Stimulated activated CD8-positive, alpha-beta memory T cell treated with anti-CD3 and anti-CD28 coated beads, Interleukin-15, amount 100 ng/mL, for 24 hours (primary cell): ENCODE measurements at places on chromosomes 2 and 18.

DNA sequence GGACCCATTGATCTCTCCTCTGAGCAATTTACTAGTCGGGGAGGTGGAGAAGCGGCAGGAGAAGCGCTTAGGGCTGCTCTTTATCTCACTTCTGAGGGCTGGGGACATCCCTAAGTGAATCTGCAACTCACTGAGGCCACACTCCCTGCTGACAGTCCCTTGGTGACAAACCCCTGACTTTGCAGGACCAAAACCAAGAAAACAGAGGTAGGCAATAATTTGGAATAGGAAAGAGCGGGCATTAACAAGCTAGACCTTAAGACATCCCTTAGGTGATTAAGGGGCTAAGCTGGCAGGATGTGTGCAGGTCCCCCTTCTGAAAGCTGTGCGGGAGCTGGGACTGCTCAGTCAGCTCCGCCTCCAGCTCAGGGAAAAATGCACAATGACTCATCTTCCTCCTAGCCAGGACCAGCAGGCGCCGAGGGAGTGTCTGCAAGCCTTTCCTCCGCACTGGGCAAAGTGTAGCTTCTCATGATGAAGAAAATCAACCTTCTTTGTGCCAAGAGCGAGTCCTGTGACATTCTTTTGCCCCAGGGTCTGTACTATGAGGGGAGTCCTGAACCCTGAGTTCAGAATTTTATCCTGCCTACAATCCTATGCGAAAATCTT, 63.3 kb downstream of the BOD1L2 start:
- no peak for DNase-seq

GRCh38 chr18:23066504-23067039, 68.7 kb upstream of the CABLES1 start:
- no peak for DNase-seq

- DNase-seq = no peak
Observed at GRCh38 chr2:39772086-39772811, 6.8 kb downstream of the THUMPD2 start.

DNA sequence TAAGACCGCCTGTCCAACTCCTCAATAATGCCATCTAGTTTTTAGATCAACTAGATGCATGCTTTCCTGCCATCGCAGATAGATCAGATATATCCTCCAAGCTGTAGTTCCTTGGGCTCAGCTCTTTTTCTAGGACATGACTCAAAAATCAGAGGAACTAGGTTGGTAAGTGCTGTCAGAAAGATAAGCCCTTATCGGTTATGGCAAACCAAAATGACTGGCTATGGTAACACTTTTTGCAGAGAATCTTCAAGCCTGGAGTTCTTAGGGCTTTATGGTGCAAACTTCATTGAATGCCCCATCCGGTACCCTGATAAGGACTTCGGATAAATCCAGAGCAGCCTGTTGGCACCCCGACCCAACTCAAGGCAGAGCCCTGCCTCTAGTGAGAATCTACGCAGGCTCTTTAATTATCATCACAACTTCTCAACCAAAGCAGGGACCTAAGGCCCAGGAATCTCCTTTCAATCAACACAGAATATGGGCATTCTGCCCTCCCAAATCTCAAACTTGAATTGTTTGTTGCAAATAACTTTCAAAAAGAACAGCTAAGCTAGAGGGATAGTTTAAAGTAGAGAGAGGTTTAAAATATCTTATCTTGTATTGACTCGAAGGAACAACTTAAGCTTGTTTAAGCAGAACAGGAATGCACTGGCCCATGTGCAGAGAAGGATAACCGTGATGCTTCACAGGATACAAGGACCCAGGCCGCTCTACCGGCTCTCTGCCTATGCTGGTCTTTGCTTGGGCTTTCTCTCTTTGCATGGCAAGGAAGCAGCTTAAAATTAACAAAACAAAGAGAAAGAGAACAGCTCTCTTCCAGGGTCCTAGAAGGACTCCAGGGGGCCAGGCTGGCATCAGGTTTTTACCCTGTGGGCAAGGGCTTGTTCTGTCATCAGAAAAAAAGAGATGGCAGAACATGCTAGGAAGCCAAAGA, 3.4 kb upstream of the CYP1B1 start:
- no peak for DNase-seq

DNA sequence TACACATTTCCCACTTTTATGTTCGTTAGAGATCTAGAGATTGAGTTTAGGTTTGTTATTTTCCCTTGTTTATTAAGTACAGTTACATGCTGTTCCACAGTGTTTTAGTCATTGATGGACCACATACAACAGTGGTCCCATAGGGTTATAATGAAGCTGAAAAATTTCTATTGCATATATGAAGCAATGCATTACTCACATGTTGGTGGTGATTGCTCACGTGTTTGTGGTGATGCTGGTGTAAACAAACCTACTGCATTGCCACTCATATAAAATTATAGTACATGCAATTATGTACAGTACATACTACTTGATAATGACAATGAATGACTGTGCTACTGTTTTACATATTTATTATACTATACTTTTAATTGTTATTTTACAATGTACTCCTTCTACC, 51.0 kb upstream of the NXPH2 start:
- DNase-seq = no peak

DNA sequence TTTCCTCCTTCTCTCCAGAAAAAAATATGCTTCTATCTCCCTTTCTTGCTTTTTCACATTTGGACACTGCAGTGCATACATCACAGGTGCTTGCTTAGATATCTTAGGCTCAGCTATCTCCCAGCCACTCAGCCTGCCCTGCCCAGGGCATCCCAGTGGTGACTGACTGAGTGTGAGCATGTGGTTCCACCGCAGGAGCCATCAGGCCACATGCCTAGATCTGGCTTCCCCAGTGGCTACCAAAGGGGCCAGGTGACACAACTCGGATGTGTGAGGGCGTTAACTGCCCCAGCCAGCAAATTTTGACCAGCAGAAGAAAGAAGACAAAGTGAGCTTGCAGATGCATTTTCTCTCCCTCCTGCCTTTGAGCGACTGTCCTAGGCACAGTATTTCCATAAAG, 25.5 kb downstream of the SP5 start:
- no peak for DNase-seq

GRCh38 chr18:31555971-31556747, 35.5 kb upstream of the TTR start:
- DNase-seq = no peak

DNA sequence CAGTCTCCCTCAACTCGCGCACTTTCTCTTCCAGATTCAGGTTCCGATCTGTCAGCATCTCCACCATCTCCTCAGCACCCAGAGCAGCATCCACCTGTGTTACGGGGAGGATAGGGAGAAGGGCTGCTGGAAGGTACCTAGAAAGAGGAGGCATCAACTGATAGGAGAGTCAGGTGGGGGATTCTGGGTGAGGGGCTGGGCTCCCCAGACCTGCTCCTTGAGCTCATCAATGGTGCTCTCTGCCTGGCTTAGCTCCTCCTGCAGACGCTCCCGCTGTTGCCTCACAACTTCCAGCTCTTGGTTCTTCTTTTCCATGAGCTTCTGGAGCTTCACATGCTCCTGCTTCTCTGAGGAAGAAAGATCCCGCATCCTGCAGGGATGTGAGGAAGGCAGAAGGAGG, 10.1 kb downstream of the DCTN1 start:
- no peak for DNase-seq

DNA sequence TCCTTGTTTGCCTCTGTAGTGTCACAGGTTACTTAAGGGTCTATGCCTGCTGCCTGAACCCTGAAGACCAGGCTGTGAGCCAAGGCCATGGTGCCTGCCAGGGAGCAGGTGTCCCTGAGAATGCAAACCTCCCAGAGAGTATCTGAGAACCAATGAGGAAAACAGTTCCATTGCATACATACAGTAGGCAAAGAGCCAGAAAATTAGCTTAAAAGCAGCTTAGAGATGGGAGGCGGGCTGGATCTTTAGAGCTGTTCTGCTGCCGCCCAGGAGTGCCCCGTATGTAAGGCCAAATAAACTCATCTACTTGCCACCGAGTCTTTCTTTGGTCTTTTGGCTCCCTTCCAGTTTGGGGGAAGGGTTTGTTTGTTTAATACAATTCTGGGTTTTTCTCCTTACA, 327.9 kb downstream of the CLIP4 start:
- DNase-seq = no peak

GRCh38 chr2:203692031-203692710, 14.3 kb upstream of the CD28 start:
- DNase-seq = no peak

- no peak for DNase-seq
Observed at GRCh38 chr2:55033076-55033742, 17.0 kb downstream of the RTN4 start.

DNA sequence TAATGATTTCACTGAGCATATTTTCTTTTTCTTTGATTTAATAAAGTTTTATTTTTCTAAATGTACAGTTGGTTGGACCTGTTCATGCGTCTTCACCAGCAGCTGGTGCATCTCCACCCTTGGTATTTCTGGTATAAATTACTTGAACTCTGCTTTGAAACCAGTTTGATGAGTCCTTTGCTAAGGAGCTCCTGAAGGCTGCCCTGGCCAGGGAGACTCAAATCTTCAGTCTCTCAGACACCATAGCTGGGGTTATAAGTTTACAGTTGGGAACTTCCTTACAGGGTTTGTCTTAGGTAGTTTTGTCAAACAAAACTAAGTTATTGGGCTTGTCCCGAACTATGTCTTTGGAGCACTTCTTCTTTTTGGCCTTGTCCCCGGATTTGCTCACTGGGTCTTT, 44.7 kb downstream of the HS1BP3 start:
- no peak for DNase-seq

DNA sequence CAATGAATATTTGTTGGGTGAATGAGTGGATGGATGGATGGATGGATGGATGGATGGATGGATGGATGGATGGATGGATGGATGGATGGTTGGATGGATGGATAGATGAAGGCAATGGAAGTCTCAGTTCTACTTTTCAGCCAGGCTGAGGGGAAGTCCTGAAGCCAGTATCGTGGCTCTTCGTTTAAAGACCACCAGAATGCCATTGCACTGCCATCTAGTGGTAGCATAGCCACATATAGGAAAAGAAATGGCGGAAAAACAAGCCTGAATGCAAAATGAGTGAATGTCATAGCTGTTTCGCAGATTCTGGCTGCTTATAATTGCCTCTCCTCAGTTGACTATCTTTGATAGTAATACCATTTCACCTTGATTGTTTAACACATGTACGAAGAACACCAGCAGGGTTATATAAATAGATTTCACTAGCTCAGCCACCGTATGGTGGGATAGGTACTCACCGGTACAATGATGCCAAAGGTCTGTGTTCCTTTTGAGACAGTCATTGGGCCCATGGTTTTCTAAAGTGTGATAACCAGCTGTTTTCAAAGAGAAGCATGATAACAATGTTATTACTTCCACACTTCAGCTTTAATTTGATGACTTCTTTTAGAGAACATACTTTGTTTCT, 62.3 kb upstream of the GREB1L start:
- no peak for DNase-seq

DNA sequence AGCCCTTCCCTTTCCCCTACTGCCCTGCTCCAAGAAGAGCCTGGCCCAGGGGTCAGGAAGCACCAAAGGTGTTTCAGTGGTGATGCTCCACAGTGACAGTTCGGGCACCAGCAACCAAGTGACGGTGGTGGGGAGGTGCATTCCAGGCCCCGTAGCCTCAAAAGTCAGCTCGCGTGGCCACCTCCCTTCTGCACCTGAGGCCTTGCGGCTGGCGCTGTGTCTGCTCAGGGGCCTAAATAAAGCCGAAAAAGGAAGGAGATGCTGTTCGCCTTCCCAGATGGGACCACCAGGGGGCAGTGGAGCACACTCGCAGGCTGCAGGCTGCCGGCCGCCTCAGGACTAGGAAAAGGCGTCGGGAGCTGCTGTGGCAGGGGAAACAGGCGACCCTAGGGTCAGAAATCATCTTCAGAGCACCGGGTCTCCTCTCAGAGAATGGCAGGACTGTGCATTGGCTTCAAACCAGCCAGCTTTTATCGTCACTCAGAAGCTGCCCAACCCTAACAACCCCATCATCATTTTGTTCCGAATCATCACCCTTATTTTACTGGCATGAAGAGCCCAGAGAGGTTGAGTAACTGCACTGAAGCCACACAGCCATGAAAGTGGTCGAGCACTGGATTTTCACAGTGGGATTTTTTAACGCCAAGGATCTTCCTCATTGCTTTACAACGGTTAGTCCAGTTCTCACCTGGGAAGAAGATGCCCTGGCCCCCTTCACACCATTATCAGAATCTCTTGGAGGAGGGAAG, 213.0 kb upstream of the CELF4 start:
- peak; percentile 10 for DNase-seq

DNA sequence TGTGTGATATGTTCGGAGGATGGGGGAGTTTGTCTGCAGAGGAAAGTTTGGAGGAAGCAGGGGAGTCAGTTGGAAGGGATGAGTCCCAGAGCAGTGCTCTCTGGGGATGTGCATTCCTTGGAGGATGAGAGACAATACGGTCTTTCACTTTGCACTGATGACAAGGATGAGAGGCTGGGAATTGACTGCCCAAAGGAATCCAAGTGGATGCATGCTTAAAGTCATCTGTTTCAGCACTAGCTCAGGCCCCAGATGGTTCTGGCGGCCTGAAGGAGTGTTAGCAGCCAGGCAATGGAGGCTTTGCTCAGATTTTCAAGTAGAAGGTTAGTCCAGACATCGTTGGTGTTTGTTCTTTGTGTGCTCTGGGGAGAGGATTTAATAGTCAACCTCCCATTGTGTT, 100.2 kb downstream of the CRIM1 start:
- DNase-seq = no peak

GRCh38 chr2:112340475-112341267, 65.3 kb downstream of the ZC3H6 start:
- no peak for DNase-seq

GRCh38 chr2:48200620-48201293, 294.5 kb upstream of the FBXO11 start:
- DNase-seq = no peak
